ENCODE measurements at places on chromosomes 2 and 18.

DNA sequence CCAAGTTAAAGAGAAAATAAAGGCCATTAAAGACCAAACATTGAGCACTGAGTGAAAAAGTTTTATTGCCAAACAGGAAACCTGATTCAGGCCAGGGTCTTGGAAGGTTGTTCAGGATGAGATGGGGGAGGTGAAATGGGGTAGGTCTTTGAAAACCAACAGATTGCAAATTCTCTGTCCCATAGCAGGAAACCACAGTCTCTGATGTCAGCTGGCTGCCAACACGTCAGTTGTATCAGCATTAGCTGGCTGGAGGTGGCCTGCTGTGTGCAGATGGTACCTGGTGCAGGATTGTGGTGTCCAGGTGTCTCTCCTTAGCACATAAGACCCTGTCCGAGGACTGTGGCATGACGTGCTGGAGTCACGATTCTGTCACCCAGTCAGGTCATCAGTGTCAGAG lies 106.3 kb downstream of the MSH2 start:
- DNase-seq, result no peak

- DNase-seq, result no peak
These were observed 80.9 kb downstream of the NCOA1 start for GRCh38 chr2:24571828-24572442.

DNA sequence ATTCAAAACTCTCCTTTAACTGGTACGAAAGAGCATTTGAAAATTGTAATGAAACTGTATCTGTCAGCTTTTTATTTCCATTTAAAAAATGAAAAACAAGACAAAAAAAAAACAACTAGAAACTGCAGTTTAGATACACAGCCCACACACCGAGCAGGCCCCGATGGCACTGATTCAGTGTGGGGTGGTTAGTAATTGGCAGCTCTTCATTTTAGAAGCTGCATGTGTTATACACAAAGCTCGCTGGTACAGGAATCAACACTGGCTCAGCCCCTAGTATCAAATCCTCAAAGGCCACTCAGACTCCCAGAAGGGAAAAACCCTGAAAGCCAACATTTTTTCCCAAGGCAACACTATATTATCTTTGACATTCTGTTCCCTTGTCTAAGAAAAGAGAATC lies 30.5 kb upstream of the RMDN2 start:
- DNase-seq, result no peak

- DNase-seq, result no peak
These were observed 238.6 kb upstream of the PARD3B start for GRCh38 chr2:204306667-204307066.

- no peak for DNase-seq
These were observed 67.9 kb downstream of the COL6A3 start for GRCh38 chr2:237345891-237346640.

DNA sequence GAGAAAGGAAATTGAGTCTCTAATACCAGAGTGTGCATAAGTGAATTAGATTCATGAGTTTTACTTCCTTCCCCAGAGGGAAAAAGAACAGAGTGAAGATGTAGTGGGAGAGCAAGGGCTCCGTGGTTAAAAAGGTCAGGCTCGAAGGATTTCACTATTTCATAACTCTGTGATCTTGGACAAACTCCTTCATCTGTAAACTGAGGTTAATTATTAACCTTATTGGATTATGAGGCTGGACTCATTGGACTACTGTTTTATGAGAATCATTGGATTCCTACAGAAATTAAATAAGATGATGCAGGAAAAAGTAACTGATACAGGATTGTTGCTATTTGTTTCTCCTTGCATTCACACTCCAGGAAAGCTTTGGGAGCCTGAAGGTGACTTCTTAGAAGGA lies 45.0 kb downstream of the SRD5A2 start:
- no peak for DNase-seq

GRCh38 chr2:237701033-237701858 lies 73.9 kb downstream of the LRRFIP1 start:
- DNase-seq, result no peak

- no peak for DNase-seq
These were observed 48.2 kb upstream of the PPM1B start for GRCh38 chr2:44120428-44120827.

DNA sequence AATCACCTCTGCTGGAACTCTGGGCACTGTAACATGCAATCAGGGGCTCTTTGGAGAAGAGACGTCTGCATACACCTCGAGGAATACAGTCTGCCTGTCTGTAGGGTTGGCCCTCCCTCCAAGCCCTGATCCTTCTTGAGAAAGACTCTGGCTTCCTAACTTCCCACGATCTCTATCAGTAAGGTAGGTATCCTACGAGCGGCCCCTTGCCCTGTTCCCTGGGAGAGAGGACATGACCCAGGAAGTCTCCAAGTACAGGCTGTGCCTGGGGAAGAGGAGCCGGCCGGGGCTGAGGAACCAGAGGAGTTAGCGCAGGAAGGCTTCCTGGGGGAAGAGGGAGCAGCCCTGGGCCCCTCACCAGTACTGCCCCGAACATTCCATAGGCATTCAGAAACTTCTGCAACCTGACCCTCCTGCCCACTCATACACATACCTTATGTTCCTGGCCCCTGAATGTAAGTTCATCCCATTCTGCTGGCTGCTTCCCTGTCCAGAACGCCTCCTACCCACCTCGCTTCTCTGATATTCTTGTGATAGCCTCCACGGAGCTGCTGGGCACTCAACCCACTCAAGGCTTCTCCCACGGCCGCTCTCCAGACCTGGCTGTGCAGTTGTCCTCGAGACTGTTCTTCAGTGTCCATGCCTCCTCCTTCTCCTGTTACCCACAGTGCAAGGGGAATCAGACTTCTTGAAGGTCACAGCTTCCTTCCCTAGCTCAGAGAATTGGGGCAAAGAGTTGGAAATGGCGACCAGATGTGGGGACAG lies 116.1 kb downstream of the CYP26B1 start:
- peak; percentile 13 for DNase-seq

- no peak for DNase-seq
These were observed 51.8 kb downstream of the TEX51 start for GRCh38 chr2:126950504-126950903.

DNA sequence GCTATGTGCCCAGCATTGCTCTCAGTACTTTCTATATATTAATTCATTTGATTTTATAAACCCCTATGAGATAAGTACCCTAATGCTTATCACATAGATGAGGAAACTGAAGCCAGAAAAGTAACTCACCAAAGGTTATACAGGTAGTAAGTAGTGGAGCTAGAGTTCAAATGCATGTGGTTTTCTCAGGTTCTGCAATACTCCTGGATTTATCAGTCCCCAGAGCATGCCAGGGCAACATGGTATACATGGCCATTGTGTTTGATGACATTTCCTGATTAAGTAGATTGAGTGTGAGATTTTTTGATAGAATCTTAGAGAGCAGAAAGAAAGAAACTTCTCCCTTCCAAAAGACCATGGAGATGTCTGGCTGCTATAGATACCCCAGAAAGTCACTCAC lies 233.1 kb downstream of the IKZF2 start:
- DNase-seq, result no peak

DNA sequence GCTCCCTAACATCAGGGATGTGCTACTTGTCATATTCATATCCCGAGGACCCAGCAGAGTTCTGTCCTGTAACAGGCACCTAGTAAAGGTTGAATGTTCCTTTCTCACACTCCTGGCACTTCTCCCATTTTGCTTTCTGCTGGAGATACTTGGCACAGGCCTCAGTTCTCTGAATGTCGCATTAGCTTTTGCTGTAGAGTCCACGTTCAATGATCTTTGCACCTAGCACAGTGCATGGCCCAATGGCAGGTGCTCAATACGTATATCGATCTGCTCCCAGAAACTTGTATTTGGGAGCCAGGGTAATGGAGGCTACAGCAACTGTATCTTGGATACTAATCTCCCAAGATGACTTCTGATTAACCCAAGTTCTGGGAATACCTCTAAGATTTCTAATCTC lies 24.8 kb upstream of the VPS4B start:
- no peak for DNase-seq

DNA sequence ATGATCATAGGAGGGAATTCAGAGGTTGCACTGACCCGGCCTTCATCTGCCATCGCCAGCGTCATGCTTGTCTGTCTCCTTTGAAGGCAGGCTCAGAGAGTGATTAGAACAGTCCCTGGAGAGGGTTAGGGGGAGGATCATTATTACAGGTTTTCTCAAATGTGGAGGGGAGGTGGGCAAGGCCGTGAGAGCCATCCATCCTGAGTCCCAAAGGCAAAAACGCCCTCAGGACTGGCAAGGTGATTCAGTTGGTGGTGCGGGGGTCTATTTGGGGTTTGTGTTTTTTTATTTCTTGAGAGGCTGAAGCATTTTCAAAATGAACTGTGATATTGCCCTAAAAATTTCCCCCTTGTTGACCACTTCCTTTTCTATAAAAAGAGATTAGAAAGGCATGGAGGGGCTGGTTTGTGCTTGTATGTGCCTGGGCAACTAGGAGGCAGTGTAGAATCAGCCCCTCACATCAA lies 39.3 kb upstream of the GYPC start:
- no peak for DNase-seq

DNA sequence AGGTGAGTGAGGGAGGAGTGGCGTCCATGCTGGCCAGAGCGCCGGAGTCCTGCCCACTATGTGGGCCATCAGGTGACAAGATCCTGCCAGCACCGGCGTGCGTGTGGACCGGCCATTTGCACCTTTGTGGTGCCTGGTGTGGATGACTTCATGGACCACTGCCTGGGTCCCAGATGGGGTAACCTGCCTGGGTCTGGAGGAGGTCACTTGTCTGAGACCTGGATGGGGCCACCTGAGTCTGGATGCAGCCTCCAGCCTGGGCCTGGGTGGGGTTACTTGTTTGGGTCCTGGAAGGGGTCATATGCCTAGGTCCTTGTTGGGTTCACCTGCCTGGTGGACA lies 299.6 kb downstream of the NDUFA10 start:
- no peak for DNase-seq

- DNase-seq, result no peak
These were observed 502.5 kb upstream of the ACVR2A start for GRCh38 chr2:147342329-147342728.

DNA sequence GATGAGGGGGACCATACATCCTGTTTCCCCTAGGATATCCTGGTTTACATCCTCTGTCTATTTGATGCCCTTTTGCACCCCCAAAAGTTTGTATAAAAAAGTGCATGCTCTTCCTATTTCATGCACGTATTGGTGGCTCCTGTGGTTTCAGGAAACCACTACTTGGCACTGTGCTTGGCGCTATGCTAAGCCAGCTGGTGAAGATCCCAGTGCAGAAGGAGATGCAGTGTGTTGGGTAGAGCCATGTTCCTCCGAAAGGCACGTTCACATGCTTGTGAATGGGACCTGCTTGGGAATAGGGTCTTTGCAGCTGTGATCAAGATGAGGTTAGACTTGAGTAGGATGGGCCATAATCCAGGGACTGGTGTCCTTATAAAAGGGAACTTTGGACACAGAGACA lies 419.7 kb downstream of the GALR1 start:
- DNase-seq, result no peak

DNA sequence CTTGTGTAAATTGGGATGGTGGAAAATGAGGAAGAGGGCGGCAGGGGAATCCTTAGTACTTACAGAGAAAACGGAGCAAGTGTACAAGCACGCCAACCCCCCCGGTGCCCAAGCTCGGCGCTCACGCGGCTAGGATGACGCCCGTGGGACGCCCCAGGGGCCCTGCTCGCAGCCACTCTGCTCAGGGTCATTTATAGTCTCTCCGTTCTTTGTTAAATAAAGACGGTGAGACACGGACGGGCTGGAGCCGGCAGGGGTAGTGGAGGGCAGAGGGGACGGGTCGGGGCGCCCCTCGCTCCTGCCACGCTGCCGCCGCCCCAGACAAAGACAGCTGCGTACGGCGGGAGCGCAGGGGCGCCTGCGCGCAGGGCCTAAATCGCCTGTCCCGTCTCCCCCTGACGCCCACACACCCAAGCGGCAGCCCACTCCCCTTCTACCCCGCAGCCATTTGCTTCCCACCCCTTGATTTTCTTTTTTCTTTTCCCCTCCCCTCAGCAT lies 37.8 kb downstream of the PCBP1 start:
- DNase-seq, result peak; percentile 72

GRCh38 chr2:217562871-217563480 lies 439.8 kb downstream of the TNS1 start:
- DNase-seq, result no peak

DNA sequence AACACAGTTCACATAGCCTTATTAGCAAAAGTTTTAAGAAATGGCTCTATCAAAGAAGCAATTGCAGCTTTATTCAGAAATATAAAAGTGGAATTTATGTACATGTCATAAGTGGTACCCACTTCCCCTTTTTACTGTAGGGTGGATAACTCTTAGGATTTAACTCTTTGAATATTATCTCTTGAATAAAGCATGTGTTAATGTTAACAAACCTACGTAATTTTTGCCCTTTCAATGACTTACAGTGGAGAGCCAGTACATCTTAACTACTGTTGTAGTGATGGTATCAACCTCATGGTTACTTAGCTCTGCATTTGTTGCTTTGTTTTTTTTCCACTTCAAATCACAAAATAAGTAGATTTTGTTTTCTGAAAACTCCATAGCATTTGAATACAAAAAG lies 8.8 kb downstream of the NABP1 start:
- no peak for DNase-seq

- no peak for DNase-seq
These were observed 84.7 kb downstream of the NFATC1 start for GRCh38 chr18:79480171-79481045.

- DNase-seq, result no peak
These were observed 20.1 kb upstream of the C2orf72 start for GRCh38 chr2:231017231-231017598.

GRCh38 chr2:39377226-39377939 lies 59.7 kb downstream of the MAP4K3 start:
- no peak for DNase-seq

GRCh38 chr2:147789720-147790119 lies 55.1 kb upstream of the ACVR2A start:
- DNase-seq, result no peak

- peak; percentile 53 for DNase-seq
These were observed 8.0 kb downstream of the TMBIM1 start for GRCh38 chr2:218284106-218284811.

DNA sequence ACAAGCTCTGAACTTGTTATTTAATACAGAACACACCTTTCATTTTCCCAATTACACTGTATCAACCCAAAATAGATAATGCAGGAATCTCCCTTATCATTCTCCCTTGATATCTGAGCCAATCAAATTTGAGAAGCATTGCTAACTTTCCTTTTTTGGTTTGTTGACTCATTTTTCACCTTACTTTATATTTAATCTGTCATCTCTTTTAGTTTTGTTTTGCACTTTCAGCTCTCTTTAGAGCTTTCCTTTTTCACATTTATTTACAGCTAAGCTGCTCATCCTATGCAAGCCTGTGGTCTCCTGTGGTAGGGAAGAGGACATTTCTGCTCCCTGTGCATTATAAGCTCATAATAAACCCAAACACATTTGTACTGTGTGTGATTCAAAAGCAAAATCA lies 50.1 kb downstream of the ITGAV start:
- DNase-seq, result no peak

Measured in ELF-1 (cell line).